ENCODE measurements at places on chromosomes 6 and 20.

- no peak for DNase-seq
Observed at GRCh38 chr20:37243076-37243936, 18.3 kb downstream of the GHRH start.

DNA sequence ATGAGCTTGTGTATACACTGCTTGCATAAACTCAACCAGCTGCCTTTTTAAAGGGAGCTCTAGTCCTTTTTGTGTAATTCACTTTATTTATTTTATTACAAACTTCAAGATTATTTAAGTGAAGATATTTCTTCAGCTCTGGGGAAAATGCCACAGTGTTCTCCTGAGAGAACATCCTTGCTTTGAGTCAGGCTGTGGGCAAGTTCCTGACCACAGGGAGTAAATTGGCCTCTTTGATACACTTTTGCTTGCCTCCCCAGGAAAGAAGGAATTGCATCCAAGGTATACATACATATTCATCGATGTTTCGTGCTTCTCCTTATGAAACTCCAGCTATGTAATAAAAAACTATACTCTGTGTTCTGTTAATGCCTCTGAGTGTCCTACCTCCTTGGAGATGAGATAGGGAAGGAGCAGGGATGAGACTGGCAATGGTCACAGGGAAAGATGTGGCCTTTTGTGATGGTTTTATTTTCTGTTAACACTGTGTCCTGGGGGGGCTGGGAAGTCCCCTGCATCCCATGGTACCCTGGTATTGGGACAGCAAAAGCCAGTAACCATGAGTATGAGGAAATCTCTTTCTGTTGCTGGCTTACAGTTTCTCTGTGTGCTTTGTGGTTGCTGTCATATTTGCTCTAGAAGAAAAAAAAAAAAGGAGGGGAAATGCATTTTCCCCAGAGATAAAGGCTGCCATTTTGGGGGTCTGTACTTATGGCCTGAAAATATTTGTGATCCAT, 15.3 kb downstream of the TNFAIP3 start:
- DNase-seq, result no peak

DNA sequence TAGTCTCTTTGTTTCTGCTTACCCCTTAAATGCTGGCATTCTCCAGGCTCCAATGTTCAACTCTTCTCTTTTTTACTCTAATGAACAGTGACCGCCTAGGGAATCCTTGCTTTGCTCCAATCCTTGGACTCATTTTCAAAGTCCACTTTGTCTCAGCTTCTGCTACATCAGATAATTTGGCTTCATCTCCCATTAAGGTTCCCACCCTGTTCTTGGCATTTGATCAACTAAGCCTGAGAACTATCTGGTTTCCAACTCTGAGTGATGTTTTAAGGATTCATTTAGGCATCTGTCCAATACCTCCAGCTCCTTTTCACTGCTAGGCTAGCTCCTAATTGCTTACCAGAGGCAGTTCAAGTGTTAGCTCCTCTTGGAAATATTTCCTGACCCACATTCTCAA, 64.9 kb downstream of the ME1 start:
- no peak for DNase-seq

- no peak for DNase-seq
Observed at GRCh38 chr6:155646443-155646842, 190.8 kb upstream of the NOX3 start.
